LHCN-M2 (cell line): ENCODE measurements at places on chromosomes 16 and 17. TPM values are rescaled to one million over a fixed set of nuclear protein-coding genes. Genes with fewer than 3 reads are reported as not detected.

RNF227 gene
- total RNA-seq = 6.9 and 14.2 TPM in 2 replicates

OR4D1 gene
- not detected in 2 replicates for total RNA-seq

LRRC37B gene
- 3.6 and 8.0 TPM in 2 replicates for total RNA-seq

TBC1D26 gene
- total RNA-seq = not detected in 2 replicates

FOXC2 gene
- total RNA-seq = 5.1 and 8.3 TPM in 2 replicates

KCNH4 gene
- total RNA-seq = under 0.01 TPM in 1 of 2 replicates, not detected in the other

SMTNL2 gene
- not detected in 2 replicates for total RNA-seq

BICDL2 gene
- total RNA-seq = not detected in 2 replicates

CDIP1 gene
- total RNA-seq = 19.5 and 24.9 TPM in 2 replicates

MMP2 gene
- total RNA-seq = 349 and 405 TPM in 2 replicates

SKAP1 gene
- total RNA-seq = 0.17 TPM in 1 of 2 replicates, not detected in the other

OR1A1 gene
- not detected in 2 replicates for total RNA-seq

SYT17 gene
- total RNA-seq = 0.45 TPM in 1 of 2 replicates, not detected in the other

ADAM11 gene
- total RNA-seq = 0.26 and 0.40 TPM in 2 replicates

GLP2R gene
- total RNA-seq = not detected in 2 replicates

CCDC144A gene
- total RNA-seq = 3.3 and 4.5 TPM in 2 replicates

PRSS21 gene
- not detected in 2 replicates for total RNA-seq

TMC7 gene
- total RNA-seq = 2.1 and 2.8 TPM in 2 replicates

SEPTIN12 gene
- total RNA-seq = not detected in 2 replicates

DGKE gene
- total RNA-seq = 2.6 and 3.2 TPM in 2 replicates

ZFPM1 gene
- total RNA-seq = 1.1 and 2.2 TPM in 2 replicates

HS3ST6 gene
- not detected in 2 replicates for total RNA-seq

ARL5C gene
- total RNA-seq = not detected in 2 replicates

CLCN7 gene
- total RNA-seq = 42.8 and 55.6 TPM in 2 replicates

FOXN1 gene
- total RNA-seq = not detected in 2 replicates

WSCD1 gene
- 3.7 and 4.0 TPM in 2 replicates for total RNA-seq

GAST gene
- total RNA-seq = not detected in 2 replicates

ZFP3 gene
- 0.06 and 0.17 TPM in 2 replicates for total RNA-seq

SULT1A4 gene
- total RNA-seq = 0.17 TPM in 1 of 2 replicates, not detected in the other

LAT gene
- 1.2 and 1.8 TPM in 2 replicates for total RNA-seq

RRAD gene
- 1.1 and 1.7 TPM in 2 replicates for total RNA-seq

HIGD1B gene
- not detected in 2 replicates for total RNA-seq

FAHD1 gene
- 58.8 and 64.9 TPM in 2 replicates for total RNA-seq

CIBAR2 gene
- total RNA-seq = not detected in 2 replicates

SSTR5 gene
- 0.64 and 0.98 TPM in 2 replicates for total RNA-seq

SPN gene
- not detected in 2 replicates for total RNA-seq

ATP2C2 gene
- total RNA-seq = not detected in 2 replicates

ZG16B gene
- total RNA-seq = not detected in 2 replicates

PMFBP1 gene
- 0.06 and 0.11 TPM in 2 replicates for total RNA-seq

PPY gene
- not detected in 2 replicates for total RNA-seq

SLC39A11 gene
- total RNA-seq = 8.6 and 16.7 TPM in 2 replicates

CACNA1G gene
- total RNA-seq = under 0.01 and 0.06 TPM in 2 replicates

TRPV3 gene
- 0.71 and 1.3 TPM in 2 replicates for total RNA-seq

CRYBA1 gene
- not detected in 2 replicates for total RNA-seq

PLK1 gene
- 101 and 102 TPM in 2 replicates for total RNA-seq

ATF7IP2 gene
- total RNA-seq = 5.9 and 13.6 TPM in 2 replicates
